ENCODE measurements at places on chromosomes 12 and 14.
A peak's percentile ranks its signal among the peaks of the same experiment; 100 is the strongest.

DNA sequence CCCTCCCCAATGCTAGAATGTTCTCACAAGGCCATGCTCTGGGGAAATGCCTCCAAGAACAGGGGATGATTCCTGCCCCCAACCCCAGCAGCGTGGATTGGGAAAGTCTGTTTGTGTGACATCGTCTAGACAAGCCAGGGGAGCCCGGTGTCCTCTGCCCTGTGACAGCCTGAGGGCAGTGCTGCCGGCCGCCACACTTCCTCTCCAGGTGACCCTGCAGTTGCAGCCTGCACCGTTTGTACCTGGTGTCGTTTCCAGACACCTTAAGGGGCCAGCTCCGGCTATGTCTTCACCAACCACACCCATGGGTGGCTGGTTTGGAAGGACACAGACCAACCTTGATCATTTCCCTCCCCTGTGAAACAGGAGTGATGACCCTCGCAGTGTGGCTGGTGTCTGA is 372.6 kb downstream of the BCL11B start:
- no peak for DNase-seq

DNA sequence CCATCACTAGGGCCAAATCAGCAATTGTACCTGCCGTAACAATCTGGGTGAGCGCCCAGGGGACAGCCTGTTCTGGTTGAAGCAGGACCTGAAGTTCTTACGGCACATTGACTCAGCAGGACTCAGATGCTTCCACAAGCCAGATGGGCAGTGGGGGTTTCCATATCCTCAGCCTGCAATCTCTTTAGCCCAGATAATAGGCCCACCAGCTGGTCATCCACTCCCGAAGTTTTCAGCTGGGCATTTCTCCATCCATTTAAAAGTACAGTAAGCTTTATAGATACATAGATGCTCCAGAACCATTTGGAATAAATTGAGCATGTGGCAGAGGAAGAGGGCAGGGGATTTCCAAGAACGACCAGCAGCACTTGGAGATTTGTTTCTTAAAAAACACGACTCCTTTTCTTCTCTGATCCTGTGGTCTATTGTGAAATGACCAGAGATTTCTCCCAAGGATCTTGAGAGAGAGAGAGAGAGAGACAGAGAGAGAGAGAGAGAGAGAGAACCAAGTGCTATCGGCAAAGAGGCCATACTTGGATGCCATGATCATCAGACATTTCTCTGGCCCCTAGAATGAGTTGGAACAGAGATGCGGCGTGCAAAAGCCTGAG is 74.8 kb upstream of the PLXNC1 start:
- DNase-seq = no peak

DNA sequence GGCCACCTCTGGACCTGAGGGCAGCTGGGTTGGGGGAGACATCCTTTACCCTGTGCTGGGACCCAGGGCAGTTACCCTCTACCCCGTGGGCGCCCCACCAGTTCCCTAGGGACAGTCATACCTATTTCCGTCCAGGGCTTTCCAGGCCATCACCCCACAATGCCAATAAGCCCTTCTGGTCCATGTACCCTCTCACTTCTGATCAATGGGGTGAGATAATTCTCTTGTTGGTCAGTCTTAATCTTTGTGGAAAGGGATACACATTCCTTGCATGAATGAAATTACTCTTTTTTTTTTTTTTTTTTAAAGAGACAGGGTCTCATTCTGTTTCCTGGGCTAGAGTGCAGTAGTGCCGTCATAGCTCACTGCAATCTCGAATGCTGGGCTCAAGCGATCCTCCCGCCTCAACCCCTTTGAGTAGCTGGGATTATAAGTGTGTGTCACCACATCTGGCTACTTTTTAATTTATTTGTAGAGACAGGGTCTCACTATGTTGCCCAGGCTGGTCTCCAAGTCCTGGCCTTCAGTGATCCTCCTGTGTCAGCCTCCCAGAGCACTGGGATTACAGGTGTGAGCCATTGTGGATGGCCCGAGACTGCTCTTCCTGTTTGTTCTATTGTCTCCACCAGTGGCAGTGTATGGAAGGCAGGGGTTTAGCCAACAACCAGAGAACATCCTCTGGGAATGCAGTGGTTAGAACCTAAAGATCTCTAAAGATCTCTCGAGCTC is 46.3 kb upstream of the STON2 start:
- DNase-seq = peak; percentile 6

GRCh38 chr14:23566778-23567185 is 809 bp downstream of the AP1G2 start:
- no peak for DNase-seq

GRCh38 chr14:59116984-59117415 is 71.5 kb upstream of the DAAM1 start:
- DNase-seq = no peak

DNA sequence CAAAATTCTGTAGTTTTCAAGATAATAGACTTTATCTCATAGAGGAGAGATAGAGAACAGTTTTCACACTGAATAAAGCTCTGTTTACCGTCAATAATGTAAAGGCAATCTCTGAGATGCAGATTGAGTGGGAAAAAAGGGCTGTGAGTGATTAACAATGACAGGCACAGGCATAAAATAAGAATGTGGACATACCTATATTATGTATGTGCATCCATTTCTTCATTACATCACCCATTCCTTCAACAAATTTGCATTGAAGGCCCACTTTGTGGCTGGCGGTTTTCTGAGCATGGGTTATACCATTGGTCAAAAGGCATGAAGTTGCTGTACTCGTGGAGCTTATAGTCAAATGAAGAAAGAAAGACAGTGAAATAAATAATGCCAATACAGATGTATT is 1431.0 kb downstream of the AACS start:
- no peak for DNase-seq

DNA sequence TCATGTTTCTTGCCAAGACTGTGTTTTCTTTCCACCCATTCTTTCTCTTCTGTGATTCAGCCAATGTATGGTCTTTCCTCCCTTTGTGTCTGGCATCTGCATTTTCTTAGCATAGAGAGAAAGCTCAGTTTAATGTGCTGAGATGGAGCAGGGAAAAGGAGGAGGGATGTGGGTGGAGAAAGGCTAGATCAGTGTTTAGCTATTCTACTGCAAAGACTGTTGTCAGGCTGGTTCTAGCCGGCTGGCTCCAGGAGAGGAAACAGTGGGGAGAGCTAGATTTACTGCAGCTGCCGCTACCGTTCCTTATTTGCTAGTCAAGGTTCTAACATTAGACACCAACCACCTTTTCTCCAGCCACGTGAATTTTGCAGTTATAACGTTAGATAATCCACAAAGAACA is 5.2 kb upstream of the RIMKLB start:
- peak; percentile 92 for DNase-seq

DNA sequence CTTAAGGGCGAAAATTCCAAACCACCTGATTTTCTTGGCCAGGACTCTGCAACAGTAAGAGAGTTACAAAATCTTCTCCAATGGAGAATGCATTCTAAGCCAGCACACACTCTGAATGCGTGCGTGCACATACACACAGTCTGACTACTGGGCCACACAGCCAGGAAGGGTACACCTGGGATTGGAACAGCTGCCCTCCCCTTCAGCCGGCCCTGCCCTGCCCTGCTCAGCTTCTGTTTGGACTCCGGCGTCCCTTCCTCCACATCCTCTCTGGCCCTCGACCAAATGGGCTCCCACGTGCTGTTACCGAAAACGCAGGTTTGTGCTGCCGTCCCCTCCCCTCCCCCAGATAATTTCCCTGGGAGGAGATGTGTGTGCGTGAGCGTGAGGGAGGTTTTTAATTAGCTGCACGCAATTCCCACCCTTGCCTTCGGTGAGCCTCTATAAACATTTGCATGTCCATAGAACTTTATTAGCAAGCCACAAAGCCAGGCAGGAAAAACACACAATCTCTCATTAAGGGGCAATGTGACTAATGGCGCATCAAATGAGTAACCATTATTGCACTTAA is 43.0 kb downstream of the CCNK start:
- DNase-seq = no peak

- peak; percentile 91 for DNase-seq
Measured at GRCh38 chr12:57735952-57736740, 2.4 kb downstream of the AGAP2 start.

DNA sequence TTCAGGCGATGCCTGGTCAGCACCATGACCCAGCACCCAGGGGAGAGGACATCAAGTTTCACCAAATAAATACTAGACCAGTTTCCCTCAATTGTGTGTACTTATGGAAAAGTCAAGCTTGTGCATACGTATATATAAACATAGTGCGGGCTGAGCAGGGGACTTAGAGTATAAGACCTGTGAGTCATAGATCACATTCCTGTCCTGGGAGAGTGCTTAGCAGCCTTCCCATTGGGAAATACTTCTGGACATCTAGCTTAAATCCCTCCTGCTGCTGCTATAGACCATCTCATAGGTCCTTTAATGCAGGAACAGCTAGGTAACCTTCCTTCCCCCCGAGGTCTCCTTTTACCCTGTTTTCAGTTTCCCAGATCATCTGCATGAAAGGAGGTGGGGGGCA is 51.9 kb downstream of the PRMT8 start:
- DNase-seq = no peak

DNA sequence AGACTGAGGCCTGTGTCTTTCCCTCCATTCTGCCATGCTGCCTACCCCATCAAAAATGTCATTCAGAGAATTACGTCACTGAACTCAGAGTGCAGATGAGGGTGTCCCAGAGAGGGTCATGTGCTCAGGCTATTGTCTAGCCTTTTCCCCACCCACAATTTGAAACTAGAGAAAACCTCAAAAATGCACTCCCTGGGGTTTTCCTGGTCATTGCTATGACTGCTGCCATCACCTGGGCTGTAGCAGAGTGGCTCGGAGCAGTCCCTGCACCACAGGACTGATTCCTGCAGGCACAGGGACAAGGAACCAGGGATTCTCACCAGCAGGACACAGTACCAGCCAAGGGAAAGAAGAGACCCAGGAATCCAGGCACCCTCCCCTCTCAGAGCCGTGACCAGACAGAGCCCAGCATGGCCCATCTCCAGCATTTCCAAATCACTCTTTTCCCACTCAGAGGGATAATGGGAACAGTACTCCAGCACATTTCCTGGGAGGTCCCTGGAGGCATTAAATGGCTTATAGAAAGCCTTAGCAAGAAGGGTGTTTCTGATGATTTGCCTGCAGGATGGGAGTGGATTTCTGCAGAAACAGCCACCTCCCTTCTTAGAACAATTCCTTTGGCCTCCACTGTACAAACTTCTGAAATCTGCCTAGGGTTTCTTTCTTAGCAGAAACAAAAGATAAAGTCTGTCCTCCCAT is 45.9 kb downstream of the VWF start:
- no peak for DNase-seq

DNA sequence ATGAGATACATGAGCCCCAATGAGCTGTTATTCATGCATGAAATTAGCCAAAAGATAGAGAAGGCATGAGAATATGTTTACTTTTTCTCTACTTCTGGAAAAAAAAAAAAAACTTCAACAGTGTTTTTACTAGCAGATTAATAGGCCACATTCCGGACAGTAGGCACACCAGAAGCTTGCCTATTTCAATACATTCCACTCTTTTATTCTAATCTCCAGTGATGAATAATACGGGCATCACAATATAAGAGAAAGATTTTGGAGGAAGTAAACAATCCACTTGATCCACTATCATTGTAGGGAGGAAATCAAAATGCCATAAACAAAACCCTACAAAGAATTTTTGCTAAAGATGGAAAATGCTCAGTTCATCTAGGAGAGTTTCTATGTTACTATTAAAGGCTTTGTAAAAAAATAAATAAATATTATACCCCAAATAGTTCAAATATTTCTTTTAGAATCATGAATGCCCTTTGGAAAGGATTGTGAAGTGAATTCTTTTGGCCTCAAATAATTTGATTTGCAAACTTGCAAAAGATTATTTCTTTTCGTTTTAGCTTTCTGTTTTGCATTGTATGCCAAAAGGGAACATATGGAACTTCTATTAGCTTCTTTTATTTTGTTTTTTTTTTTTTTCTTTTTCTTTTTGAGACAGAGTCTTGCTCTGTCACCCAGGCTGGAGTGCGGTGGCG is 232.6 kb downstream of the EPS8 start:
- no peak for DNase-seq

DNA sequence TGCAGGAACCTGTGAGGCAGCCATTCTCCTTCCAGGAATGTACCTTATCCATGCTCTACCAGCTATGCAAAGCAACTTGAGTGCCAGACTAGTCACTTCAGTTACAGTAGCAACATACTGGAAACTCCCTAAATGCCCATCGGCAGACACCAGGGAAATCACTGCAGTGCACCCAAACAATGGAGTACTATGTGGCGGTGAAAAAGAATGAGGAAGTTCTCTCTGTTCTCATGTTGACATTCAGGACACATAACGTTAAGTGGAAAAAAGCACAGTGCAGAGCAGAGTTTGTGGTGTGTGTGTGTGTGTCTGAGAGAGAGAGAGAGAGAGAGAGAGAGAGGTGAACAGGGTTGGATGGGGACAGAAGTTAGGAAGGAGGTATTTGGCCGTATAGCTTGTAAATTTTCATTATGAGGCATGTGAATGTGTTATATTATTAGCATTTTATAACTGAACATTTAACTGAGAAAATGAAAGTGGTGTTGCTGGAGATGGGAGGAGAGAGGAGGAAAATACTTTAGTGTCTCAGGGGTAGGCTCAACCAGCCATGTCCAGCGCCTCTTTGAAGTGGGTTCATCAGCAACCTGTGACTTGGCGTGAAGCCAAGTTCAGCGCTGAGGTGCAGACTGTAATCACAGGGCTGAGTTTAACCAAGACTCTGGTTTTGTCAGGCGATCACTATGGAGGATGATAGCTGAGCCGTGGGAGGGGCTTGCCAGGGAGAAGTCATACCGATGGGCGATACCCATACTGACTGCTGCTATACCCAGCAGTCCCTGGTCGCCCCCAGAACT is 17.3 kb downstream of the TNFAIP2 start:
- no peak for DNase-seq

GRCh38 chr12:28506271-28506670 is 316.0 kb downstream of the CCDC91 start:
- DNase-seq = no peak

GRCh38 chr12:42652048-42652447 is 62.5 kb upstream of the PRICKLE1 start:
- no peak for DNase-seq

GRCh38 chr12:109892748-109893147 is 7.3 kb upstream of the TCHP start:
- no peak for DNase-seq

Measured in GM23338 (cell line).